ENCODE measurements at places on chromosomes 12 and 14.

- no peak for DNase-seq
Observed at GRCh38 chr14:60133487-60133886, 31.7 kb downstream of the DHRS7 start.

DNA sequence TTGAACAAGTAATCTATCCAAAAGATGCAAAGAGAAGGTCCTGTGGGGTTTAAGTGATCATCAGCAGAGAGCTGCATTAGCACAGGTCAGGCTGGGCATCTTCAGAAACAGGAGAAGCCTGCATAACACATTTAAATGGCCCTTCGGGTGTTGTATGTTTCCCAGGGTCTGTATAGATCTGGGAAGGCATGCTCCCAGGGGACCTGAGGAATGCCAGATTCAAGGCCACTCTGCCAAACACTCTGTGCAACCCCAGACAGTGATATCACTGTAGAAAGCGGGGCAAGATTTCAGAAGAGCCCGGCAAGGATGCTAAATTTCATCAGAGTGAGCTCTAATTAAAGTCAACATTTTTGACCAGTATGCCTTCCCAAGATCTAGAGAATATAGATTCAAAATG is 92.9 kb downstream of the ARMH4 start:
- no peak for DNase-seq

DNA sequence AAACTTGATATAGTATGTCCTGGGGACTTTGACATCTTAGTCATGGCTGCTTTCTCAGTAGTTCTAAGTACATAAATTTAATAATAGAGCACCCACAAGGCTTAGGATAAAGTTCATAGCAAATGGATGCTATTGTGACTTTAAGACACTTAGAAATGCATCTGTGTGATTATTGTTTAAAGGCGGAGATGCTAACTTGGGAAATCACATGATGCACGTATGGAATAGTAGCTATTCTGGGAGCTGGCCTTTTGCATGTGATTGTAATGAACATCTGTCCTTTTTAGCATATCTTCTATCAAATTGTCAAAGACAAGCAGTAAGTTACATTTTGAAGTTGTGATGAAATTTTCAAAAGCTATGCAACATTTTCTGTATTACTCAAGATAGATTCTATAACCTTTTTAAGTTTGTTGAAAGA is 46.7 kb upstream of the ATP2A2 start:
- DNase-seq: no peak

DNA sequence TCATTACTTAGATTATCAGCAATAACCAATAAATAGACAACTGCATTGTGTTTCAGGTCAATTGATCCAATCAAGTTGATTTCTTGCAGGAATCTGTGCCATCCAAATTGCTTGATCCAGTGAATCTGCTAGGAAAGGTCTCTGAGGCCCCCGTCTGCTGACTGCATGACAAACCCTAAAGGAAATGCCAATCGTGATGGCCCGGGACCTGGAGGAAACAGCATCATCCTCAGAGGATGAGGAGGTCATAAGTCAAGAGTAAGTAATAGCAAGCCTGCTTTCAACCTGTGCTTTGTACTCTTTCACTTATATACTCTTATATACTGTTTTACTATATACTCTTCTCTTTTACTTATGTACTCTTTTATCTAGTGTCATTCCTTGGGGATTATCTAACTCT is 1.9 kb downstream of the TTLL5 start:
- no peak for DNase-seq

GRCh38 chr14:100790502-100791347 is 35.2 kb upstream of the MEG3 start:
- no peak for DNase-seq

DNA sequence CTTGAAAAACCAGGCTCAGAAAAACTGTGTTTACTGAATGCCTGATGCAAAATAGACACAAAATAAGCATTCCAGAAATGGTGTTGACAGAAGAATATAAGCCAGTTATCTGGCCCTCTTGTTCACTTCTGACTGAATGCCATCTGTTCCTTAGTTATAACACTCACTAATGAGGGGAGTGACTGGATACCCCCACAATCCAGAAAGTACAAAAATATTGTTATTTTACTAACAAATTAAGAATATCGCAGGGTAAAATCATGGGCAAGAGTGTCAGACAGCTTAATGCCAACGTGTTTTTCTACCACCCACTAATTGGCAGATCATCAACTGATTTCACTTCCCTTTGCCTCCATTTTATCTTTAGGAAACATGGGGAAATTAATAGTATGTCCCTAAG is 477.3 kb upstream of the FLRT2 start:
- DNase-seq: no peak

- peak; percentile 41 for DNase-seq
Observed at GRCh38 chr14:97978341-97978740, 1181.2 kb downstream of the VRK1 start.

- DNase-seq: no peak
Observed at GRCh38 chr12:47920913-47921312, 16.1 kb upstream of the VDR start.

DNA sequence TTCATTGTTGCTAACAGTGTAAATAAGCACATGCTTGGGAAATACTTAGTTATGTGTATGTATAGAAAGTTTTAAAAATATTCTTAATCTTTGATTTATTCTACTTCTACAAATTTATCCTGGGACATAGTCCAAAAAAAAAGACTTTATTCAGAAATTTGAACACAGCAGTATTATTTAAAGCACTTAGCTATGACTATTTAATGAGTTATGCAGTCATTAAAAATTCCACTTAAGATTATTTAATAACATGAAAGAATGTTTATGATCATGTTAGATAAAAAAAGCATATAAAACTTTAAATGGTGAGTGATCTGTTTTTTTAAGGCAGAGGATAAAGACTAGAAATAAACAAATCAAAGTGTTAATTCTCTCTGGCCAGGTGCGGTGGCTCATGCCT is 78.3 kb downstream of the BAZ1A start:
- no peak for DNase-seq

- DNase-seq: no peak
Observed at GRCh38 chr12:1680804-1681492, 9.9 kb upstream of the ADIPOR2 start.

GRCh38 chr12:121796855-121797751 is 3.6 kb upstream of the RHOF start:
- no peak for DNase-seq
